ENCODE measurements at places on chromosomes 2 and 18.

DNA sequence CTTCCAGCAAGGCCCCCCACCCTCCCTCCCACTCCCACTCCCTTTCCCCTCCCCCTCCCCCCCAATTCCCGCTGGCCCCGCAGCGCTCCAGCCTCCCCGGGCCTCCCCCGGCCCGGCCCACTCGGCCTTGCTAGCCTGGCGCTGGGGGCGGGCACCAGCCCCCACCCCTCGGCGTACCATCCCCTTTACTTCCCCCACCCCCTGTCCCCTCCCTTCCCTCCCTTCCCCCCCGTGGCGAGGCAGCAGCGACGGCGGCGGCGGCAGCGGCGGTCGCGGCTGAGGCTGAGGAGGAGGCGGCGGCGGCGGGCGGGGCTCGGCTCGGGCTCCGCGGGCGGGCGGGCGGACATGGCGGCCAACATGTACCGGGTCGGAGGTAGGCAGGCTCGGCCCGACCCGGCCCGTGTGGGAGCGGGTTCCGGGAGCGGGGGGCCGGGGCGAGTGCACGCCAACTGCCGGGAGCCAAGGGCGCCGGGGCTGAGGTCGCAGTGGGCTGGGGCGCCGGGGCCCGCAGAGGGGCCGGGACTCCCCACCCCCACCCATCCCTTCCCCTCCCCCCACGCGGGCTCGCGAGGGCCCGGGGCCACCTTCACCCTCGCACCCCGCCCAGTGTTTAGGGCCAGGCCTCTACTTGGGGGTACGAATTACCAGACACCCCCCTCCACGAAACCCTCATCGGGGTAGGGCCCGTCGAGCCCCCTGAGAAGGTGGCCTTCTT lies at the start of gene MTA3:
Gene MTA3, plus strand, starts transcription at position 232 of the 715 bp plus-strand sequence. Its CDS starts 114 bp downstream, at position 346.
- DNase-seq: no peak

GRCh38 chr18:49959176-49959575 lies 145.8 kb upstream of the ACAA2 start:
- DNase-seq: no peak

DNA sequence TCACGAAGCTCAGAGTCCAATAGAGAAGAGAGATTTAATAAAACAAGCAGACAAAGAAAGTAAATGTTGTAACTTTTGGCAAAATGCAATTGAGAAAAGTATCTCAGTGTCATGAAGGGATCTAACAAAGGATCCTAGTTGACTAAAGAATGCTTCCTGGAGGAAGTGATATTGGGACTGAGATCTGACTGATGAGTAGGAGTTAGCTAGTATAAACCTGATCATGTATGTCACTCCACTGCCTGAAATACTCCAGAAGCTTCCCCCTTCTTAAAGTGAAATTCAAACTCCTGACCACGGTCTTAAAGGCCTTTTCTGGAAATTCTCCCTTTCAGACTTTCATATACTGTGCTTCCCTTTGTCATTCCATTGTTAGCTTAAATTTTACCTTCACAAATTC lies 1102.4 kb upstream of the ZEB2 start:
- no peak for DNase-seq

GRCh38 chr2:28681158-28681571 lies 70.5 kb upstream of the PPP1CB start:
- DNase-seq: no peak

- no peak for DNase-seq
Measured at GRCh38 chr18:37322492-37323035, 243.0 kb downstream of the CELF4 start.

DNA sequence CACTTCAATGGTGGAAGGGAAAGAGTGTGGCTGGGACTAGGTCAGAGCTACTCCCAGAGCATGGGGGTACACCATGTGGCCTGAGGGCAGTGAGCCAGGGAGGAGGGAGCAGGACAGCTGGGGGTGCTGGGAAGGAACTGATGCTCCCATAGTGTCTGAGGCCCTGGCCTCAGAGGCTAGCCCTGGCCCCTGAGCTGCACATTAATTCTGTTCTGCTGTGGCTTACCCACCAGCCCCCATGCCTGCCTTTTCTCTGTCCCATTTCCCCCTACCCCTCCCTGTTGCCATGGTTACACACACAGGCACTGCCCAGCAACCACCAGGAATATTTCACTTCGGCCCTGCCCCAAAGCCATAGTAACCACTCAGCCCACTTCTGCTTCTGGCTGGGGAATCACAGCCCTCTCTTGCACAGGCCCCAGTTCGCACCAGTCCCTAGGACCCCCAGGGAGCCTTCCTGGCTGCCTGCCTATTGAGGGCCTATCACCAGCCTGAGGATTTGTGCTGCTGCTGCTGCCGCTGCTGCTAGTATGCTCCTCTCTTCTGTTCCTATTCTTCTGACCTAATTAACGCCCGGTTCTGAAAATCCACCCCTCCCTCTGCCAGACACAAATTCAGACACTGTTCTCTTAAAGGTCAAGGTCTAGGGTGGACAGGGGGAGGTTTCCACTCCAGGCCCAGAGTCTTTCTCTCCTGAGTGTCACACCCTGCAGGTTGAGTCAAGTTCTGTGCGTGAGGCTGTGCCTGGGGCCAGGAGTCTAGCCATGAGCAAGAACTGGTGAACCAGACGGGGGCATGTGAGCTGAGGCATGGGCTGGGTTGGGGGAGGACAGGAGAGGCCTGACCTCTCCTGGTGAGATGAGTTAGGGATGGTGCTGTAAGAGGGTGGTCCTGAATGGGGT lies 87.1 kb upstream of the MCFD2 start:
- DNase-seq: no peak

GRCh38 chr2:172079838-172080640 lies 5.3 kb upstream of the DLX1 start:
- DNase-seq: no peak

DNA sequence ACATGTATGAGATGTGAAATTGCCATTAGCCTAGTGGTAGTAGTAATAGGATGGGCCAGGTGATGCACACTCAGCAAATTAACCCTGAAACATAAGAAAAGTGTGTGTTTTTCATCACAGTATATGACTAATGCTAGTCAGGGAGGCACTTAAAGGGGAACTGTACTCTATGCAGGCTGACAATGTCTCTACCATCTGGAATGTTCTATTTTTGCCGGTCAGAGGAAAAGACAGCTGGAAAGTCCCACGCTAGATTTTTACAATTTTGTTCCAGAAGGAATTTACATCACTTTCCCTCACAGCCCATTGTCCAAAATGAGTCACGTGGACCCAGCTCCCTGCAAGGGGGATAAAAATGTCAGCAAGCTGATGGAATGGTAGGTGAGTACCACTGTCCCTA lies 746.3 kb upstream of the CHAC2 start:
- peak; percentile 39 for DNase-seq

- peak; percentile 90 for DNase-seq
Measured at GRCh38 chr18:25737710-25738311, 352.6 kb downstream of the SS18 start.

DNA sequence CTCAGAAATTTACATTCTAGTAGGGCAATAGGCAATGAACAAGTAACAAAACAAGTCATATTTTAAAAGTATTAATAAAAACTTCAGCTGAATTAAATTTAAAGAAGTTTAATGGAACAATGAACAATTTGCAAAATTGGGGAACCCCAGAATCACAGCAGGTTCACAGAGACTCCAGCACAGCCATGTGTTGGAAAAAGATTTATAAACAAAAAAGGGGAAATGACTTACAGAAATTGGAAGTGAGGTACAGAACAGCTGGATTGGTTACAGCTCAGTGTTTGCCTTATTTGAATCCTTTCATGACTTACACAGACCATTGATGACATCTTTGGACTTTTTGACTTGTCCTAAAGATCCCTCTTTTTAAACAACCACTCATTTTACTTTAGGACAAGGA lies 179.9 kb upstream of the SCN7A start:
- DNase-seq: no peak

DNA sequence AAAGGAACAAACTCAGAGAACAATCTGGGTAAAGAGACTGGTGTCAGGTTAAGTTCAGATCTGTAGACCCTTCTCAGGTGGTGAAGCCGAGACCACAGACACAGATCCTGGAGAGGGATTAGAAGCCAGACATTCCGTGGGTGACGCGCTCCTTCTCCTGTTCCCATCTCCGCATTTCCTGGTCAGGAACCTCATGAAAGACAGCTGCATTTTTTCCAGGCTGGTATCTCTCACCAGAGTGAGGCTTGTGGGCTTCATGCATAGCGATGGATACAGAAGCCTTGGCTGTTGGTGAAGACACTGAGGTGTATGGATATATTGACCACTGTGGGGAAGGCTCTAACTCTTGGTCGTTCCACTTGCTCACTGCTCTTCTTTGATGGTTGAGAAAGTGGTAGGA lies 152.6 kb downstream of the FAM210A start:
- DNase-seq: no peak

DNA sequence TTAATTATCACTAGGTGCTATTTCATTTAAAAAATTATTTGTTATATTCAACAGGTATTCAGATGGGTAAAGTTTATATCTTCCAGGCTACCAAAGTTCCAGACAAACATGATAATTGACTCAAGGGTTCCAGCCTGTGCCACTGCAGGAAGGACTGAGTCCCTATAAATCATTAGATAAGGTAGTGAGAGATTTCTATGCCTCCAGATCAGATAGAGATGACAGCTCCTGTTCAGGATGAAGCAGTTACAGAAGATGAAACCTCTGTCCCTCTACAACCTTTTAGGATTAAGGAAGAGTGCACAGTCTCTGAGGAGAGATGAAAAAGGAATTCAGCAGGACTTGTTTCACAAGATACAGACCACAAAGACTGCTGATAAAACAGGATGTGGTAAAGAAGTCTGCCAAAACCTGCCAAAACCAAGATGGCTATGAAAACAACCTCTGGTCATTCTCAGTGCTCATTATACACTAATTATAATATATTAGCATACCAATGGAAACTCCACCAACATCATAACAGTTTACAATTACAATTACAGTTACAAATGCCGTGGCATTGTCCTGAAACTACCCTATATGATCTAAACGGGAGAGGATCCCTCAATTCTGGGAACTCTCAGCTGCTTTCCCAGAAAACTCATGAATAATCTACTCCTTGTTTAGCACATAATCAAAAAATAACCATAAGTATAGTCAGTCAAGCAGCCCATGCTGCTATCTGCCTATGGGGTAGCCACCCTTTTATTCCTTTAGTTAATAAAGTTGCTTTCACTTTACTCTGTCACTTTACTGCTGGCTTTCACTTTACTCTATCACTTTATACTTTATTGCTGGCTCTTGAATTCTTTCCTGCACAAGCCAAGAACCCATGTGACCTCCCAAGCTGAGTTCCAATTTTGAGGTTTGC lies 288.5 kb downstream of the PDE11A start:
- peak; percentile 68 for DNase-seq

DNA sequence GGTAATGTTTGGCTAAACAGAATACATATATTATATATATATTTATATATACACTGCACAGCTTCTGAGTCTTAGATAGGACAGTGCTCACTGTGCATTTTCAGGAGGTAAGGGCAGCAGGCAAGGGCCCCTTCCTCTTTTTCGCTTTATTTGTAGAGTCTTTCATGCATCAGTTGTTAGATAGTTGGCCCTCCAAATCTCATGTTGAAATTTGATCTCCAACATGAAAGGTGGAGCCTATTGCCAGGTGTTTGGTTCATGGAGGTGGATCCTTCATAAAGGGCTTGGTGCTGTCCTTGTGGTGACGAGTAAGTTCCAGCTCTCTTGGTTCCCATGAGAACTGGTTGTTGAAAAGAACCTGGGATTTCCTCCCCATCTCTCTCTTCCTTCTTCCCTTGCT lies 48.1 kb downstream of the TSN start:
- no peak for DNase-seq

DNA sequence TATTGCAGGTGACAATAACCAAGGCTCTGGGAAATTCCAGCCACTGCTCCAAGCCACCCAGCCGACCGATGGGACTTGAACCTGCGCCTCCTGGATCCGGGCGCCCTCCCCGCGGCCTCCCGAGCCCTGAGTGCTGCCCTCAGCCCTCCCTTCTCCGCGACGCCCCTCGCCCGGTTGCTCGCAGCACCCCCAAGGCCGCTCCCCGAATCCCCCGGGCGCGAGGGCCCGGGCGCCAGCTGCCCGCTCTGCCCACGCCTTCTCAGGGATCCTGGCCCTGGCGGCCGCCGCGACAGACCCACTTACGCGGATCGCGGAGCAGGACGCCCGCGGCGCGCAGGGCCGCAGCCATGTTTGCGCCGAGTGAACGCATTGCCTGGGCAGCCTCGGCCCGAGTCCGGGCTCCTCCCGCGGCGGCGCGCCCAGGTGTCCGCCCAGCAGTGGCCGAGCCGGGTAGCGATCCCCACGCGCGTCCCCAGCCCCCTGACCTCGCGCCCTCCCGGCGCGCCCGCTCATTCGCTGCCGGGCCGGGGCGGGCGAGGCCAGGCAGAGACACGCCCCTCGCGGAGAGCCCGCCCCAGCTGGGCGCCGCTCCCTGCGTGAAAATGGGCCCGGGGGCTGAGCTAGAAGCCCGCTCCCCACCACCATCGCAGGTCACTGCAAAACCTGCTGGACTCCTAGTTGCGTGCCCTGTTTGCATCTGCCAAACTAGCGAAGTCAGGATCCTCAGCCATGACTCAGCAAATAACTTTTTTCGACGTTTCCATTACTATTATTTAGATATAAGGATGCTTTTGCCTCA lies at the start of gene FECH:
Gene FECH, minus strand, starts transcription at position 452 of the 799 bp plus-strand sequence. Its CDS starts 82 bp downstream, at position 370.
- peak; percentile 20 for DNase-seq

DNA sequence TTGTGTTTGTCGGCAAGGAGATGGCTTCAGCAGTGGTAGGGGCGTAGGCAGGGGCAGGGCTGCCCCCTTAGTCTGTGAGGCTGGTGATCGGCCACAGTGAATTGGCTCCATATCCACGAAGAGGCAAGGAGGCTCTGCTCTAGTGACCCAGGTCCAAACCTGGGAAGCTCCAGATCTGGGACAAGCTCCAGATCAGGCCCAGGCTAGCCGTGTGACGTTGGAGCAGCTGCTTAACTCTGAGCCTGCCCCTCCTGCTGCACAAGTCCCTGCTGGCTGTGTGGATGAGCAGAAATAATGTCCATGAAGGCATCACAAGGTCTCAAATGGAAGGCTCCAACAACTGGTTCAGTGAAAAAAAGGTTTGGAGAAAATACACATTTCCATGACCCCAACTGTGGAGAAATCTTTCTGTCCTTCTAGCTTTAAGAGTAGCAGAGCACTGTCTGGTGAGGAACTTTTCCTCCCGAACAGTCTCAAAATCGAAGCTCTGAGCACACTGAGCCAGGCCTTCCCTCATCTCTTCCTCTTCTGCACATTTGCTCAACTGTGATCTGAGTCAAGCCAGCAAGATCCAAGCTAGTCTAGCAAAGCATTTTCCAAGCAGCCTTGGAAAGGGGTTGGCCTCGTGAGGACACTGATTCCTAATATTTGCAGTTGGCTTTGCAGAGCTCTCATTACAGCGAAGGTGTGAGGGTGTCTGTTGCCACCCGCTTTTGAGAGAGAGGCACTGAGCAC lies 67.0 kb upstream of the TCF7L1 start:
- DNase-seq: no peak

GRCh38 chr2:88398180-88398579 lies 54.3 kb downstream of the FOXI3 start:
- no peak for DNase-seq

GRCh38 chr18:48136827-48137373 lies 206.4 kb upstream of the SMAD2 start:
- no peak for DNase-seq

DNA sequence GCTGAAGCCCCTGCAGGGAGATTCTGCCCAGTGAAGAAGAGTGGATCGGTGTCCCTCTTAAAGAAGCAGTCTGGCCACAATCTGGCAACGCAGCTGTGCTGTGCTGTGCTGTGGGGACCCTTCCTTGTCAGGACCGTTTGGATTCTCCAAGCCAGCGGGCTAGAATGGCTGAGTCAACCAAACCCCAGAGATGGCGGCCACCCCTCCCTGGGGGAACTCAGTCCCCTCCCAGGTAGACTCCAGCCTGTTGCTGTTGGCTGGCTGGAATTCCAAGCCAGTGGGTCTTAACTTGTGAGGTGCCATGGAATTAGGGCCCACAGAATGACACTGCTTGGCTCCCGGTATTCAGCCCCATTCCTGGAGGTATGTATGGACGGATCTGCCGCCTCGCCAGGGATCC lies 62.3 kb downstream of the MMADHC start:
- DNase-seq: no peak

All from GM04503 (cell line).